ENCODE measurements at places on chromosomes 13 and 19.

DNA sequence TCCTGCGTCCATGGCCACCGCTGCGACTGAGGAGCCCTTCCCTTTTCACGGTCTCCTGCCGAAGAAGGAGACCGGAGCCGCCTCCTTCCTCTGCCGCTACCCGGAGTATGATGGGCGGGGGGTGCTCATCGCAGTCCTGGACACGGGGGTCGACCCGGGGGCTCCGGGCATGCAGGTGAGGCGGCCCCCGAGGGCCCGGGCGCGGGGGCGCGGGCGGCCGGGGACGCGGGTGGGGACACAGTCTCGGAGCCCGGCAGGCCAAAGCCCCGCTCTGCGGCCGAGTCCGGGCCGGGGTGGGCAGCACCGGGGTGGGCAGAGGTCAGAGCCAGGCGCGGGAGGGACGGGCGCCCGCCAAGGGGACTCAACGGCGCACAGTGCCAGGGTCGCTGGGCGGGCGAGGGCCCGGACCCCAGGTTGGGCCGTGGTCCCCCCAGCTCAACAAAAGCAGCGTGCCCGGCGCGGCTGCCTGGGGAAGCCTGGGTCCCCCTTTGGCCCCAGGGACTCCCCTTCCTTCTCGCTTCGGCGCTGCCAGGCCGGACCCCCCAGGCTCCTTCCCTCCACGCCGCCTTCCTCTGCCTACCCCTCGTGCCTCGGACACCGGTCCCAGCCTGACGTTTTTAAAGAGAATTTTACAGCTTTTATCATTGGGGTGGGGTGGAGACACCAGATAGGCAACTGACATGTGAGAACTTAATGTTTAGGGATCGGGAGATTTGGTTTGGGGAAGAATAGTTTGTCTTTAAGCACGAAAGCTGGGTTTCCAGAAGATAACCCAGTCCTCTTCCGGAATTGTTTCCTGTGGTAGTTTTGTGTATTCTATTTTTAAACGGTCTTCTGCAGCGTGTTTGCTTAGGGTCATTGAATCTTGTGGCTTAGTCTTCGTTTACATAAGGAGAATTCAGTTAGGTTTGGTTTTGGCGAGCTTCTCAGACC lies 509 bp downstream of the TPP2 start:
- DNase-seq: peak; percentile 4

GRCh38 chr19:48613852-48614435 lies 932 bp downstream of the FAM83E start:
- no peak for DNase-seq

DNA sequence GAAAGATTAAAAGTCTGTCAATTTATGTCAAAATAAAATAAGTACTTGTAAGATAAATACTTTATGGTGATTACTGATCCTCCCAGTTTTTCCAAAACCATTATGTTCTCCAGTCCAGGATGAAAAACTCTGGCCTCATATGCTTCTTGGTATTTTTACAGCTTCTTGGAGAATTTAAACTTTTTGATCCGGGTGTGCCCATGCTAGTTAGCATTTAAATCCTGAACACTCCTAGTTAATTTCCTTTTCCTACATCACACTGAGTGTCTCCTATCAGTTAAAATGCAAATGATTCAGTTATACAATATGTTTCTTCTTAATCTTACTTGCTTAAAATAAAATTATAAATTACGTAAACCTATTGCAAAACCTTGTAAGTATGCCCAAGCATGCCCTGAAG lies 499.9 kb upstream of the SLITRK6 start:
- no peak for DNase-seq

- no peak for DNase-seq
Observed at GRCh38 chr13:46629811-46630413, 76.9 kb downstream of the LRCH1 start.

DNA sequence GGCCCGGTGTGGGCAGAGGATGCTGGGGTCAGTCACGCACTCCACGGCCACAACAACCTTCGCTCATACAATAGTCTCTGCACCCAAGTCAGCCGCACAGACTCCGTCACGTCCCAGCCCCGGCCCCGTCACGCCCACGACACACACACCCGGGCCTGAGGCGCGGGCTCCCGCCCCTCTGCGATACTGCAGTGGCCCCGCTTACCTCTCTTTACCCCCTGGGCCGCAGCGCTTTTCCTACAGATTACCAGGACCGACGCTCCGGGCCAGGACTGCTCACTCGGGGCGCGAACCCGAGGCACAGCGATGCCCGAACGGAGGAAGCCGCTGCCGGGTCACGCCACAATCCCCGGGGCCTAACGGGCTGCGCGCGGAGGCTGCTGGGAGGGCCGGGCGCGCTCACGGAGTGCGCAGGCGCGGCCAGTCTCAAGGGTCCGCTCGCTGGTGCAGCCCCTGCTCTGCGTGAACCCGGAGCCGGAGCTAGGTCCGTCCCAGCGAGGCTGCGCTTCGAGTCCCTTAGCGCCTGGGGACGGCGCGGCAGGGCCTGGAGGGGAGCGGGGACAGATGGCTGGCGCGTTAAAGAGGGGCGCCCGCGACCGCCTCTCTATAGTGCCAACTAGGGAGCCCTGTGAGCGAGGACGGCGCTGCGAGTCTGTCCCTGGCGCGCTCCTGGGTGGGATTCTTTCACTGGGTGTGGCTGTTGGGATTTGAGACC lies at the start of gene ZFP82:
Gene ZFP82 (minus strand): TSS at position 358 of the 715 bp plus-strand sequence. CDS start 8,855 bp downstream, outside the sequence.
- peak; percentile 84 for DNase-seq

GRCh38 chr13:40342461-40342860 lies 324.0 kb downstream of the FOXO1 start:
- DNase-seq: no peak

DNA sequence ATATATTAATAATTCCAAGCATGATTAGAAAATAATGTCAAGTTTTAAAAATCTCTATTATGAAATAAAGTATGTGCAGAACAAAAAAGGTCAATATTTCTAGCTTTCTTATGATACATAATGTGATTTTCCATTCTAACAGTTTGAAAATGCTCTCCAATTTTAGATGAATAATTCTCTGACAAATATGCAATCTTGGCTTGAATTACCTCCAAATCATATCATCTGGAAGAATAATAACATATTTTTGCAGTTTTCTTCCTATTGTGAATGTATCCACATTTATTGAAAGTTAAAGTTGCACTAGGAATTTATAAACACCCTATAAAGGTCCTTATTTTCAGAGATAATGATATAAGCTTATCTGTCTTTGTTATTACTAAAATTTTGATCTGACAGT lies 548.5 kb upstream of the SLC10A2 start:
- DNase-seq: no peak

GRCh38 chr19:15812060-15812722 lies 3.3 kb downstream of the OR10H1 start:
- DNase-seq: no peak

GRCh38 chr19:10634963-10635362 lies 9.6 kb downstream of the SLC44A2 start:
- no peak for DNase-seq

GRCh38 chr13:53417601-53418000 lies 389.0 kb downstream of the OLFM4 start:
- no peak for DNase-seq

- DNase-seq: no peak
Observed at GRCh38 chr19:23409392-23410048, 14.2 kb upstream of the ZNF91 start.

DNA sequence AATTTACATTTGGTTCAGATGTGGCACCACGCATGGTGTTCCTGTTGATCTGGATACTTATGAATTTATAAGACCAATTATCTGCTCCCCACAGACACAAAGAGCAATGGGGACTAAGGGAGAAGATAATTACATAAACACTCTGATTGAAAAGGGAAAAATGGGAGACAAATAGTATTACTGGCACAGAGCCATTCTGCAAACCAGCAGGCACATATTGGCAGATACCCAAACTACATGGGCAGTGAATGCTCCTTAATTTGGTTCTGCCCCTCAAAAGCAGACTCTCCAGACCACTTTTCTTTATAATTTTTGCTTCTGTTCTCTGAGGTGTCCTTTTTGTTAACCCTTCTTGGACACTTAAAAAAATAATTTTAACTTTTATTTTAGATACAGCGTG lies 1674.2 kb downstream of the PCDH9 start:
- DNase-seq: no peak

DNA sequence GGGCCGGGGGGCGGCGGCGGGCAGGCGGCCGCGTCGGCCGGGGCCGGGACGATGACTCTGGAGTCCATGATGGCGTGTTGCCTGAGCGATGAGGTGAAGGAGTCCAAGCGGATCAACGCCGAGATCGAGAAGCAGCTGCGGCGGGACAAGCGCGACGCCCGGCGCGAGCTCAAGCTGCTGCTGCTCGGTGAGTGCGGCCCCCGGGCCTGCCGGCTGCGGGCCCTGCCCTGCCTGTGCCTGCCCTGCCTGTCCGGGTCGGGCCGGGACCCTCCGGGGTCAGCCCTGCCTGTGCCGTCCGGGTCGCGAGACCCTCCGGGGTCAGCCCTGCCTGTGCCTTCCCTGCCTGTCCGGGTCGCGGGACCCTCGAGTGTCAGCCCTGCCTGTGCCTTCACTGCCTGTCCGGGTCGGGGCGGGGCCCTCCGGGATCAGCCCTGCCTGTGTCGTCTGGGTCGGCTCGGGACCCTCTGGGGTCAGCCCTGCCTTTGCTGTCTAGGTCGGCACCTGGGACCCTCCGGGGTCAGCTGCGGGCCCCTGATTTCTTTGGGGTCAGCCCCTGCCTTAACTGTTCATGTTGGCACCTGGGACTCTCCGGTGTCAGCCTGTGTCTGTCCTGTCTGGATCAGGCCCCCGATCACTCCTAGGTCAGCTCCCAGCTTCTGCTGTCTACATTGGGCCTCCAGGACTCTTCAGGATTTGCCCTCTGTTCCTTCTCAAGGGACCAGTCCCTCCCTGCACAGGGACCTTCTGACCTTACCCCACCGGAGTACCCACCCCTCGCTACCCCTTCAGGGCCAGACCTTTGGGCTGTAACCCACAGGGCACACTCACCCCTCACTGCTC lies 659 bp downstream of the GNA11 start:
- DNase-seq: peak; percentile 18

GRCh38 chr19:54458648-54459281 lies 4.8 kb downstream of the LENG9 start:
- no peak for DNase-seq

DNA sequence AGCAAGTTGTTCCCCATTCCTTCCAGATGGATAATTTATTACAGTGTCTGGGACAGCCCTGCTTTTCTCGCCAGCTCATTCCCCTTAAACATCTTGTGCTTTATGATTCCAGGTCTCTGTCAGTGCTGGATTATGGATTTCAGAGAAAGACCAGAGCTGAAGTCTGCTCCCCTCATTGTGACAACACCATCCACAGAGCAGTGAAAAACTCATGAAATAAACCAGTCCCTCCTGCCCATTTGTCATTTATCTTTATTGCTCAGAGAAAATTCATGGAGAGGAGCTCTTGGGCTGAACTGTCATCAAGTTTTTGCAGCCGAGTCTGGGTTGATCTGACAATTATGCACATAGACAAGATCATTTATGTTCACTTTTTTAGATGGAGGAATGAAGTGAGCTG lies 92.7 kb upstream of the GPR12 start:
- DNase-seq: no peak

DNA sequence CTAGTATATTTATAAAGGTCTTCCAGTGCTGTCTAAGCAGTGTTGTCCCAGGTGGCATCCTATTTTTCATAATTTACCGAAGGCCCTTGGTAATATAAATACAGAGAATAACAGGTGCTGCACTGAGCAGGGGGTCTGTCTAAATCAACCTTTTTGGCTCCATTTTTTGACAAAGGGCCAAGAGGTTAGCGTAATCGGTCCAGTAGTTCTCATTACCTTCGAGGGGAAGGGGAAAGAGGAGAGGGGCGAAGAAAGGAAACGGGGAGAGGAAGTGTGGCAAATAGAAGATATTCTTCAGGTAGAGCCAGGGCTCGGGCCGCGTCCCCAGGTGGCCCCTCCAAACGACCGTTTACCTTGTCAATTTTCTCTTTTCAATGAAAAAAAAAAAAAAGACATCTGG lies 749 bp upstream of the PAN3 start:
- DNase-seq: no peak

- DNase-seq: peak; percentile 21
Observed at GRCh38 chr13:105333416-105333815, 1202.0 kb downstream of the EFNB2 start.

DNA sequence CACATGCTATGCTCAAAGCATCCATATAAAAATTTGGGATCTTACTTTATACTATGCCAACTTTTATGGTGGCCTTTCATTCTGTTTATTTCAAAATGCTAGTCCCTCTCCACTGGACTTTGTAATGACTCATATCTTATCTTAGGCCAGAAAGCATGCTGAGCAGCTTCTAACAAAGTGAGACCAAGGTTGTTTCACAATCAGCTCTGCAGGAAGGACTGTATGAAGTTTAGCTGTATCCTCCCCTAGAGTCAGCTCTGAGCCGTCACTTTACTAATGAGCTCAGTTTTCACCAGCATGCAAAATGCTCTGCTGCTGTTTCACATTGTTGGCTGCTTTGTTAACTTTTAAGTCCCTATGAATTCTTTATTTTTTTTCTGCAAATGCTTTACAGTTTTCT lies 1608.8 kb downstream of the OLFM4 start:
- DNase-seq: peak; percentile 2

DNA sequence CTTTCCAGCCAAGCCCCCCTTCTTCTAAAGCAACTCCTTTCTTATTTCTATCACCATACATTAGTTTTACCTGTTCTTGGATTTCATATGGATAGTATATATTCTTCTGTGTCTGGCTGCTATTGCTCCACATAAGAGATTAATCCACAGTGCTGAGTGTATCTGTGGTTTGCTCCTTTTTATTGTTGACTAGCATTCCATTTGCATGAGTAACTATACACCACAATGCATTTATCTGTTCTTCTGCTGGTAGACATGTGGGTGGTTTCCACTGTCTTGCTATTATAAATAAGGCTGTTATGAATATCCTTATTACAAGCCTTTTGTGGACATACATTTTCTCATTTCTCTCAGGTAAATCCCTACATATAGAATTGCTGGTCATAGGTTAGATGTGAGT lies 138.2 kb downstream of the SLC7A1 start:
- DNase-seq: peak; percentile 91

- DNase-seq: no peak
Observed at GRCh38 chr19:49767967-49768581, 1.3 kb downstream of the AP2A1 start.
